ENCODE measurements at places on chromosomes 4 and X. TPM values are rescaled to one million over a fixed set of nuclear protein-coding genes. Genes with fewer than 3 reads are reported as not detected.
A peak's percentile ranks its signal among the peaks of the same experiment; 100 is the strongest.

The PDGFRA gene
- 3.4 TPM for total RNA-seq

The GYG2 gene
- total RNA-seq: 4.5 TPM

The POU3F4 gene
- not detected for total RNA-seq

The PASD1 gene
- not detected for total RNA-seq

The CNGA1 gene
- total RNA-seq: not detected

GRCh38 chrX:39551762-39552161 is 546.0 kb downstream of the BCOR start:
- DNase-seq: no peak

DNA sequence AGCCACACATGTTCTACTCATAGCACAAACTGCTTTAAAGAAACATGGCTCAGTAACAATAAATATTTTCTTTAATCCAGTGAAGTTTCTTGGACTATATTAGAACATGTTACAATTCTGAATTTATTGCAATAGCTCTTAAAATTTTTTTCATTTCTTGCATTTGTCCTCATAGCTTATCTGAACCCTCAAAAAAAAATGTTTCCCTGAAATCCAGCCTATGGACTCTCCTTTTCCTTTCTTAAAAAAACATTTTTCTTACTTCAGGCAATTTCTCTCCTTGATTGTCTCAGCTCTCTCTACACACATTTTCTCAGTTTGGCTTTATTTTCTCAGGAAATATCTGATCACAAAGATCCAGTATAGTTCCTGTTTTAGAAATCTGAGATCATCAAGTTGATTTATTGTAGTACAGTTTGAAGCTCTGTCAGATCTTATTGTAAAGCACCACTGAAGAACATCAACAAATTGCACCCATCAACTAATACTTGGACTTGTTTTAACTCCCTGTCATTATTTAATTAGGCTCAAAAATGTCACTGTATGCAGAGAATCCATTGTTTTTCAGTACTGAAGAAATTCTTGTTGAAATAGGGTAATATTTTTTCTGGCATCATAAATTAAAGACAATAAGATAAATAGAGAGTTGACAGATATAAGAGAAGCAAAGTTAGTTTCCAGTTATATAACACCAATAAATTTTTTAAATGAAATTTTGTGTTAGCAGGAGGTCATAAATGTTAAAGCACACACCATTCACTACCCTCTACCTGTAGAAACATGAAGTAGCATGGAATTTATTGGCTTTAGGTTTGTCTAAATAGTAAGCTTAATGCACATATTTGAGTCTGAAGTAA is 317.7 kb downstream of the ARHGAP24 start:
- DNase-seq: no peak

- DNase-seq: no peak
These were observed 73.0 kb upstream of the NR3C2 start for GRCh38 chr4:148515248-148515647.

DNA sequence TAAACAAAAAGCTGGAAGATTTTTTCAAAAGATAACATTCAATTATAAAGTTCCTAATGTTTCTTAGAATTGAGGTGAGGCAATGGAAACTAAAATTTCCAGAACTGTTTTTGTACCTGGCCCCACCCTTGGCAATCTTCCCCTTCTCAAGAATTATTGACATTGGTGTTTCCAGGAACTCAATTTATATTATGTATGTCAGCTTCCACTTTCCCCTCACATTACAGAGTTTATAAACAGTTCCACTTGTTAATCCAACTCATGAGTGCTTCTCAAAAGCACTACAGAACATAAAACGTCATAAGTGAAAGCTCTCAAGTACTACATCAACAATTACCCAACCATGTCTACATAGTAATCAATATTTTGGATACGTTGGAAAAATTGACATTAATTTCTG is 107.4 kb downstream of the FAM13A start:
- DNase-seq: no peak

DNA sequence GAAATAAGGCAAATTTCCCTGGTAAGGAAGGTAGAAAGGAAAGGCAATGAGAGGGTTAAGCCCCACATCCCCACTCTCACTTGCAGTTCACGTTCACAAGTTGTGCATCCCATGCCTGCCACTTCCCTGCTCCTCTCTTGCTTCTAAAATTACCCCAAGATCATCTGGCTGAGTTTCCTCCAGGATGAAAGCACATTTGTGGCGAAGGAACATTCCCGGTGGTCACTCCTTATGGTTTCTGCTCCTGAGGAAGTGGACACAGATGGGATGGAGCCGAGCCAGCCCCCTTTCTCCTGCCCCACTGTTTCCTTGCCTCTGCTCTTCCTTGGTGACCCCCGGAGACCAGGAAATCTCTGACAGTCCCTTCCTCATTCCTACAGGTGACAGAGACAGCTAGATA is 37.5 kb downstream of the SPINK2 start:
- peak; percentile 14 for DNase-seq

GRCh38 chrX:113586281-113586898 is 745.8 kb upstream of the AMOT start:
- no peak for DNase-seq

- no peak for DNase-seq
These were observed 8.1 kb downstream of the EPGN start for GRCh38 chr4:74316397-74316796.

- no peak for DNase-seq
These were observed 181.3 kb downstream of the SOWAHB start for GRCh38 chr4:76716658-76717057.

DNA sequence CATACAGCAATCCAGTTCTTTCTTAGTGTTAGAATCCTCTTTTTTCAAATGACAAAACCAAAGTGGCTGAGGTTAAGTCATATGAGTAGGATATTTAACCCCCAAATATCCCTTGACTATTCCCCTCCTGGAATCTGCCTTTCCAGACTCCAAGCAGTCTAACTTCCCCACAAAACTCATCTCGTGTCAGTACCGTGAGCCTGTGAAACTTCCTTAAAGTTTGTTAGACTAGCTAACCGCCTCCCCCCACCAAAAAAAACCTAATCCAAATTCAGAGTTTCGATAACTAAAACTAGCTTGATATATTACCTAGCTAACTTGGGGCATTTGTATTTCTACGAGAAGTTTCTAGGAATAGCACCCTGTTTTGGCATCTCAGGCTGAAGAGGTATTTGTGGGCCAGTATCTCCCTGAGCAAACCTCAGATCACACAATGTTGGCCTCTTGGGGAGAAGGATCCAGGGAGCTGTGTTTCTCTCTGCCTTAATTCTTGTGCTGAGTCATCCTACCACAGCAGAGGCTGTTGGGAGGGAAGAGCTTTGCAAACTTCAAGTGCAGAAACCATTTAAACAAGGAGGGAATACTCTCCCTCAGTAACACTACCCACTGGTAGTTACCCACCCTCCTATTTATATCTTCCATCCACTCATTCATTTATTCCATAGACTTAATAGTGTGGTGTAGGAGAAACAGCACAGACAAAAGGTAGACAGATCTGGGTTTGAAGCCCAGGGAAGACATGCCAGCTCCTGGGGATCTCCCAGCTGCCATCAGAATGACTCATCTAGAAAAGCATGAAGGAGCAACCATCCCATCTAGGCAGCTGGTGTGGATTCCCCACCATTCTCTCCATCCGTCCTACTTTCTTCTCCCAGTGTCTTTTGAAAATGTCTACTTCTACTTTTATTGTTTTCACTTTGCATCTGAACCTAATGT is 39.3 kb upstream of the TXK start:
- no peak for DNase-seq

- DNase-seq: no peak
These were observed 2.7 kb downstream of the RASL11B start for GRCh38 chr4:52864793-52865192.

GRCh38 chrX:149950681-149951080 is 12.4 kb upstream of the EOLA2 start:
- DNase-seq: no peak

DNA sequence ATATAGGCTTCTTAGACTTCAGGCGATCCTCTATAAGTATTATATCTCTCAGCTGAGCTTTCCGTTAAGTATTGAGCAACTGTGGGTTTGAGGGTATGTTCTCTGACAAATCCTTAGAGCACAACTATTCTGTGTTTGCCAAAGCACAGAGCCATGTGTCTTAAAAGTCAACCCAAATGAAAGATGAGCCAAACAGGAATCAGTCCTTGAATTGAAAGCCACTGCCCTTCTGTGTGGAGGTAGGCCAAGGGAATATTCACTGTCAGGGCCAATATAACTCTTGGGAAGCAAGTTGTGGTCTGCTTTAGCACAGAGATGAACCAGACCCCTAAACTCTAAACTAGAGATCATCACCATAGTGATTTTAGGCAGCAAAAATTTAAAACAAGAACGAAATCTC is 164.0 kb downstream of the STAG2 start:
- DNase-seq: no peak

DNA sequence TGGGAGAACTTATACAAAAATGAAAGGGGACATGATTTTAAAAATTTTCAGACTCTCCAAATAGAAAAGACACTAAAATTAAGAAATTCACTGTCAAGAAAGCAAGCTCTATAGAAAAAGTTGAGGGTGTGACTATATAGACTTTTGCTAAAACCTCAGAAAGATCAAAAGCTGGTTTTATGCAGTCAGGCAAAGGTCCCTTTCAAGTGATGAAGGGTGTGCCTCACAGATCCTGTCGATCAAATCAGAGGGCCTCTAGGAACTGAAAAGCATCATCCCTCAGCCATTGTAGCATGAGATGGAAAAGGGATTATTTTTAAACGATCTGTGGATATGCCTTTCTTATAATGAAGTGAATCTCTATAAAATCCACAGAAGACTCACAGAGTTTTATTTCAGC is 116.5 kb downstream of the FAM13A start:
- DNase-seq: no peak

GRCh38 chr4:136281307-136281706 is 1251.0 kb downstream of the PCDH18 start:
- DNase-seq: no peak

DNA sequence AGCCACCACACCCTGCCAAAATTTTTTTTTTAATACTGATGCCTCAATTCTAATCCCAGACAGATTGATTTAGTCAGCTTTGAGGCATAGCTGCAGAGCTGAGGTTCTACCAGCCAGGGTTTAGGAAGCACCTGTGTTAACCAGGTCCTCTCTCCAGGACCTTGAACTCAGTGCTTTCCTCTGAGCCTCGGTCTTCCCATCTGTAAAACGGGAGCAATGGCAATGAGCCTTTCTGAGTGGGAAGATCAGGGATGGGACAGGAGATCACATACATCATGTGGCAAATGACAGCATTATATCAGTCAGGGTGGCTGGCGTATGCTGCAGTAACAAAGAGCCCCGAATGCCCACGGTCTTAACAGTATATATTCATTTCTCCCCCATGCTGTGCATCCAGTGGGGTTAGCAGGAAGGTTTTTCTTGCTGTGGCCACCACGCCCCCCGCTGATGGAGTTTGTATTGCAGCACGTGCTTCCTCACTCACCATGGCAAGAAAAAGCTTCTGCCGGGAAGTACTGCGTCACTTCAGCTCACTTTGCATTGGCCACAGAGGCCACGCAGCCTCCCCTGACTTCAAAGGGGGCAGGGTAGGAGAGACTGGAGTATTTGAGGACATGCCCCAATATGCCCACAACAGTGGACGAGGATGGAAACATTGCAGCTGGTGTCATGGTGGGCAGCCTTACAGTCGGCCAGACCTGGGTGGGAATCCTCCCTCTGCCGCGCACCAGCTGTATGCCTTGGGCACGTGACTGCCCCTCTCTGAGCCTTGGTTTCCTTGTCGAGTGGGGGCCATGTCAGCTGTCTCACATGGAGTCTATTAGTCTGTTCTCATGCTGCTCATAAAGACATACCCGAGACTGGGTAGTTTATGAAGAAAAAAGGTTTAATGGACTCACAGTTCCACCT is 24.1 kb upstream of the MRFAP1 start:
- no peak for DNase-seq

DNA sequence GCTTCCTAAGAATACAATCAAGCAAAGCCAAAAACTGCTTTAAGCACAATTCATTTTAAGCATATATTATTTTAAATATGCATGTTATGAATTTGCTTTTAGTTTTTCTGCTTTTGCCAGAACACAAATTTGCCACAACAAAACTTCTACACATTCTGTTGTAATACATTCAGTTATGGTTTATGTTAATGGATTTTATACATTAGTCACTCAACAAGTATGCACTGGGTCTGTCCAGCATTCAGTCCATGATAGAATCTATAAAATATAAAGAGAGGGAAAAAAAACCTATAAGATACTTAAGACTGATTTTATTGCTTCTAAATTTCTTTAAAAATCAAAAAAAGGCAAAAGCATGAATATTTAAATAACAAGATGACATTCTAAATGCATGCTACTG is 22.2 kb downstream of the IQCM start:
- DNase-seq: no peak
